ENCODE measurements at places on chromosomes 3 and 15.

DNA sequence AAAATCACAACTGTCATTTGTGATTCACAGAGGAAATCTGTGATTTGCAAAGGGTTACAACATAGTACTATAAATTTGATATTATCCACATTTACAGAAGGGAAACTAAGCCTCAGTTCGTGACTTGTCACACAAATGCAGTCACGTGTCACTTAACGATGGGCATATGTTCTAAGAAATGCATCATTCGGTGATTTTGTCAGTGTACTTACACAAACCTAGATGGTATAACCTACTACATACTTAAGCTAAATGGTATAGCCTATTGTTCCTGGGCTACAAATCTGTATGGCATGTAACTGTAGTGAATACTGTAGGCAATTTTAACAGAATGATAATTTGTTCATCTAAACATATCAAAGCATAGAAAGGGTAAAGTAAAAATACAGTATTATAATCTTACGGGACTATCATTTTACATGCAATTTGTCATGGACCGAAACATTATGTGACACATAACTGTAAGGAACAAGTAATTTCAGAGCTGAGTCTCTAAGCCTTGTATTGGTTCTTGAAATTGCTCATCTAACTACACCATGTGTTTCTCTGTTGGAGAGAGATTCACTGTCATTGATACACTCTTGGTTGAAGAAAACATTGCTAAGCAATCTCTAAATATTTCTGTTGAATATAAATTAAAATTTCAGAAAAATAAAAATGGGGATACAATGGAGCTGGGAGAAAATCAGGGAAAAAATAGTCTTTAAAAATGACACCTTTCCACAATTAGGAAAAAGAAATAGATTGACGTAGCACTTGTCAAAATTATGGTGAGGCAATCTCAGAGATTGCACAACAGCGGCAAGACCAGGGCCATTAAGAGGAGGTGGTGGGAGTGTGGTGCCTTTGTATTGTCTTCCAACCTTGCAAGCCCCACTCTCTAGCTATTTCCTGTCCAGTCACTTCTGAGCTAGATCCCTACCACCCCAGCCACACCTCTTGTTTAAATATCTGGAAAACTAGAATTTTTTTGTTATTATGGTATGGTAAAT lies 645.8 kb upstream of the TBL1XR1 start:
- DNase-seq: no peak

DNA sequence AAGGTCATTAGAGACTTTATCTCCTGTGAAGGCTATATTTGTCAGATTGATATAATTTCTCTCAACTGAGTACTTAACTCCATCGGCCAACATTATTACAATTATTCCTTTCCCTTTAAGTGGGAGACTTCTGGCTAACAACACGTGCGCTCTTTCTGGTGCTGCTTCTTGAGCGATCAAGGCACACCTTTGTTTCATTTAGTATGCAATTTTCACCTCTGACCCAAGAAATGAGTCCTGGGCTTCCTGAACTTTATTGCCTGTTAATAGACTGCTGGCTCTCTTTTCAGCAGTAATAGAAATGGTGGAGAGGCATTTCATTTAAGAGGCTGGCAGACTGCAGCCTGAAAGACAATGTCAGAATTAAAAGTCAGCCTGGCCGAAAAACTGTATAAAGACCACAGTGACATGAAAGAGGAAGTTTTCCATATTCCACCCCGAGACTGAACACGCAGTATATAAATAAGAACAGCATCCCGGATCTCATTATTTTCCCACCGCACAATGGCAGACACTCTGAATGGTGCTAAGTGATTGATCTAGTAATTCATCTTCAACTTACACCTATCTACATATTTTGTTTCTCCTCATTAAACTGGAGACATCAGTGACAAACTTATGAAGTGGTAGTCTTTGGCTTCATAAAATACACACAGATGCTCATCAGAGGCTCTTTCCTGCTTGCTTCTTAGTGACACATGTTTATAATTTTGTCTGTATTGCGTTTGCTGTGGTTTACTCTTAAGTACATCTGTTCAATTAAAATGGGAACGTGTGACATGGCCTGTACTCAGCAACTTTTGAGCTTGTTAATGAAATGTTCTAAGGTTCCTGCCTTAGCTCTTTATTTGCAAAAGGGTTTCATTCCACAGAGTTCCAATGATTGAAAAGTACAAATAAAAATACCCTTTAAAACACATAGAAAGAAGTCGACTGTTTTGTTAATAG lies 299.9 kb downstream of the MECOM start:
- DNase-seq: no peak

DNA sequence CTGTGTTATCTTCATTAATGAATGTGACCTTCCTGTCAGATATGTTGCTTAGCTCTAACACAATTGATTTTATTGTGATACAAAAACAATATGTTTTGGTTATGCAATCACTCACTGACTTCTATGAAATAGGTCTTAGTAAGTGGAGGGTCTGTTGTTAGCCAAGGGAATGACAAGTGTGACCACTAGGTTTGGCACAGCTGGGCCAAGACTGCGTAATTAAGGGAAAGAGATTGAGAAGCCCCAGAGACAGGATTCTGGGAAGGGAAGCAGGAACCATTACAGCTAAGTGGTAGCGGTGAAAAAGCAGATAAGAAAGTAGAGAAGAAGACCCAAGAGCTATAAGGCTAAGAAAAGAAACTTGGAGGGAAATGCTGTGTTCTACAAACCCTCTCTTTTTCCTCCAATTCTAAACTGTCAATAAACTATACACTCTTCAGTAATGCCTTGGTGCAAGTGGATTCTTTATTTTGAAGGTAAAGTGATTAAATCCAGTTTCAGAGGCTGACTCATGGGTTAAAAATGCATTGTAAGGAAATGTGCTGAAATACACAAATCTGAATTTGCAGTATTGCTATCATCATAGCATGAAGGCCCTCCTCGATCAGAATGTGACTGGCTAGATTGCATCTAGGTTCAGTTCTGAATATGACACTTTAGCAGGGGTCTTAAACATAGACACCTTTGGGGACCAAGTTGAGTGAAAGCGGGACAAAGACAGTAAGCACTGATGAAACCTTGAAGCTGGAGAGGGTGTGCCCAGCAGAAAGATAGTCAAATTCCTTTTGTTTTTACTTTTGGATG lies 26.1 kb downstream of the KCNMB2 start:
- DNase-seq: no peak

- DNase-seq: no peak
These were observed 52.5 kb upstream of the TTBK2 start for GRCh38 chr15:42973114-42973513.

DNA sequence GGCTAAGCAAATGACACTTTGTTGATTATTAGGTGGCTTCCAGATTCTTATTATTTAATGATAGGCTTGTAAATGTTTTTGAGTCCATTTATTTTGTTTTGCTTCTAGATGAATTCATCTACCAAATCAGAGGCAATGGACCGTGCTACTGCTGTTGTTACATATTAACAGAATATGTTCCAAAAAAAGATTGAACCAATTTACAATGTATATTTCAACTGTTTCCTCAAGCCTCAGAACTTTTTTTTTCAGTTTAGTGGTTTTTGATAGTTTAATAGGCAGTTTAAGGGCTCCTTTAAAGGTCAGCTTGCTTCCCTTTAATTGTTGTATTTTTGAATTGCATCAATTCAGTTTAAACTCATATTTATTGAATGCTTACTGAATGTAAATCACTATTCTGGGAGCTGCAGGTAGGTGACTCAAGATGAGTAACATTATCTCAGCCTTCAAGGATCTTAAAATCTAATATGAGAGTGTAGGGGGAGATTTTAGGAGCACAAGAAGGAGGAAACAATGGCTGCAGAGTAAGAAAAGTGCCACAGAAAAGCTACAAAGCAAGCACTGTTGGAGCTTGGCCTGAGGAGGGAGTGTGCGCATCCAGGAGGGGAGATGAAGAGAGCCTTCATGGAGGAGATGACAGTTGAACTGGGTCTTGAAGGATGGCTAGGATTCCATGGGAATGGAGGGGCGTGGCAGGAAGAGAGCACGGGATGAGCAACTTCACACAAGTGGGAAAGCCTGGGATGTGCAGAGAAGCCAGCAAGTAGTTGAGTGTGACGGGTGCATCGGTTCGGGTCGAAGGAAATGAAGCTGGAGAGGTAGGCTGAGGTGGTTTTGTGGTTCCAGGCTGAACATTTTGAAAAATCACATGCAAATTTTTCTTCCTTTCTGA lies 14.7 kb downstream of the MAP2K1 start:
- no peak for DNase-seq

DNA sequence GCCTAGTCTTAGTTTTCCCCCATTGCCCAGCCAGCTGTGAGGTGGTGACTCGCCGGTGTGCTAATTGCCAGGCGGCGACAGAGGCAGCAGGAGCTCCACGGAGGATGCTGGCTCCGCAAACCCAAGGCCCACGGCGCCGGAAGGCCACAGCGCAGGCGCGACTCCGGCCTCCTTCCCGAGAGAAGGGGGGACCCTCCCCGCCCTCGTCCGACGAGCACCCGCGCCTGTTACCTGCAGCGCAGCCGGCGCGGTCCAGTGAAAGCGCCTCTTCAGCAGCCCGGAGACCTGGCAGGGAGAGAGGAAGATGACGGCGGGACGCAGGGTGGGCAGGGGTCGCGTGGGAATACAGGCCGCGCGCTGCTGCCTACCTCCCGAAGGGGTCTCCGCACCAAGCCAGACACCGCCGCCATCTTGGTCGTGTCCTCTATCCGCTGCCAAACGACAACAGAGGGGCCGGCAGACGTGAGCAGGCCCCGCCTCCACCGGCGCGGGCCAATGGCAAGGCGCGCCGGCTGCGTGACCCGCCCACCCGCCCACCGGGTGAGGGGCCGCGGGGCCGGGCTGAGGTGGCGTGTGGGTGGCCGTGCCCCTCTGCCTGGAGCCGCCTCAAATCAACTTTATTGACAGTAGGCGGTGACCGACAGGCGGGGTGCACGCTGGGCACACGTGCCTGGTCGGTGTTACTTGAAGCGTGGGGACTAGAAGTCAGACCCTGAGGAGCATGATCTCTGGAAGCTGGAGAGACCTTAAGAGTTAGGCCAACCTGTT lies at the start of gene PDHB:
PDHB (minus strand) TSS at position 433 of the 768 bp plus-strand sequence; CDS start at position 410, 23 bp downstream.
- peak; percentile 88 for DNase-seq

- DNase-seq: peak; percentile 66
These were observed 55.0 kb downstream of the CFAP20DC start for GRCh38 chr3:58994746-58995330.
